H7 (cell line): ENCODE measurements at places on chromosomes 3 and 15.

GRCh38 chr3:61420136-61420759, 141.1 kb upstream of the PTPRG start:
- DNase-seq = no peak

DNA sequence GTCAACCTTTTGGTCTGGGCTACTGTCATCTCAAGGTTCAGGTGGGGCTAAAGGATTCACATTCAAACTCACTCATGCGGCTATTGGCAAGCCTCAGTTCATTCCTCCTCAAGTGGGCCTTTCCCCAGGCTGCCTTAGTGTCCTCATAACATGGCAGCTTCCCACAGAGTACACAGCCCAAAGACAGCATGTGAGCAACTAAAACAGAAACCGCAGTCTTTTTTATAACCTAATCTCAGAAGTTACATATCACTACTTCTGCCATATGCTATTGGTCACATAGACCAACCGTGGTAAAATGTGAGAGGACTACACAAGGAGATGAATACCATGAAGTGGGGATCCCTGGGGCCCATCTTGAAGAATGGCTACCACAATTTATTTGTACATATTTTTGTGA, 4.5 kb upstream of the CEP70 start:
- no peak for DNase-seq

GRCh38 chr3:99656624-99657023, 18.2 kb downstream of the COL8A1 start:
- no peak for DNase-seq

DNA sequence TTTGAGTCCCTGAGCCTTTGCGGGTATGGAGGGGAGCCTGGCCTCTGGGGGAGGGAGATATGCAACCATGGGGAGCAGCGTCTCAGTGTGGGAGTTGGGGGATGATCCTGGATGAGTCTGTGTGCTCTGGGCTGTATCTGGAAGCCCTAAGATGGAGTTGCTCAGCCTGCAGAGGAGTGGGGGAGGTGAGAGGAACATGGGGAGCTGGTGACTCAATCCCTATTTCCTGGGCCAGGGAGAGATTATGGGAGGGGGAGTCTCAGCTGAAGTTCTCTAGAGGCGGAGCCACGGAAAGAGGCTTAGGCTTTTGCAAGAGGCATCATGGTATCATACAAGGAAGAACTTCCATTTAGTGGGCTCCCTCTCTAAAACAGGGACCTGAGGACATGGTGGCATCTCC, 59.5 kb upstream of the TMEM115 start:
- DNase-seq = peak; percentile 77

DNA sequence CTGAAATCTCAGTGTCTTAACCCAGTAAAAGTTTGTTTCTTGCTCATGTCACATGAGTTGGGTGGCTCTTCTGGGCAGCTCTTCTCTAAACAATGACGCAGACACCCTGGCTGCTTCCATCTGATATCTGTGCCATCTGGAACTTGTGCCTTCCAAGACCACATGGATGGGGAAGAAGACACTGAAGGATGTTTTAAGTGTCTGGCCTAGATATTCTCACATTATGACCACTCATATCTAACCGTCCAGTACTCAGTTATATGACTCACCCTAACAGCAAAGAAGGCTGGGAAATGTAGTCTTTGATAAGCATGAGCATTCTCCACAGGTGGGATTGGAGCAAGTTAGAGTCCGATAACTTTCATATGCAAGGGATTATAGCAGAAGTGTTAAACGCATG, 66.4 kb downstream of the RYR3 start:
- DNase-seq = no peak

DNA sequence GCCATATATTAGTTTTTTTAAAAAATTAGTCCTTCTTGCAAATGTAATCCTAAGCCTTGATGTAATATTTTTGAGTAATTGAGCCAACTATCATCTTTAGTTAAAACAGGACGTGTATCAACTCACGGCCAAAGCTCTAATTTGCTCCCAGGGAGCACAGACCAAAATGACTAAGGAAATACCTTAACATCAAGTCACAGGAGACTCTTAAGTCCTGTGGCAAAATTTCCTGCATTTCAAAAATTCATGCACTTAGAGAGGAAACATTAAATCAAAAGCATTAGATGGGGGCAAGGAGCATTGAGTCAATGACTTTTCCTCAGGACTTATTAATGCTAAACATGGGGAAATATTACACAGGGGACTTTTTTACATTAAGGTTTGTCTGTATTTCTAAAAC, 276.0 kb downstream of the MFSD1 start:
- DNase-seq = no peak

- no peak for DNase-seq
Measured at GRCh38 chr15:59329570-59330350, 42.9 kb downstream of the MYO1E start.

DNA sequence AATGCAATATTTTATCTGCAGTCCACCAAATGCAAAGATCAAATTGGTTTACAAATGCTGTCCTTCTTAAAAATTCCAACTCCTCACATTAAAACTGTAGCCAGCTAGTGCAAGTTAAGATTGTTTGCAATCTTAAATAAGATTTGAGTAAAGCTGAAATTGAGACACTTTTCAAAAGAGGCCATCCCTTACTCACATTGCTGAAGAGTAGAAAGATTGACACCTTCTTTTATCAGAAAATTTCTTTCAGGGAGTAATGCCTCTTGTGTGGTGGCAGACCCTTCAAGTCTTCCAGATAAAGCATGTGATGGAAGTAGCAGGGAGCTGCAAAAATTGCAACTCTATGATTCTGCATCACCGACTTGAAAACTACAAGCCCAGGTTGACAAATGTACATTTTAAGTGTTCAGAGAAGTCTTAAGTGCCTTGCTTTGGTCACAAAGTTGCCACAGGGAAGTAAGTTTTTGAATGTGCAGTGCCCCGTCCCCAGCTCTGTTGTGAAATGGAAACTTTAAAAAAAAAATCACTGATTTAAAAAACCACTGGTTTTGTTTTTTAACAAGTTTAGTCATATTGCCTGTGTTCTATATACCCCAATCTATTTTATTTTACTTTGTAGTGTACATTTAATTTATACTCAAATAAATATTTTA, 12.6 kb downstream of the CD86 start:
- no peak for DNase-seq

DNA sequence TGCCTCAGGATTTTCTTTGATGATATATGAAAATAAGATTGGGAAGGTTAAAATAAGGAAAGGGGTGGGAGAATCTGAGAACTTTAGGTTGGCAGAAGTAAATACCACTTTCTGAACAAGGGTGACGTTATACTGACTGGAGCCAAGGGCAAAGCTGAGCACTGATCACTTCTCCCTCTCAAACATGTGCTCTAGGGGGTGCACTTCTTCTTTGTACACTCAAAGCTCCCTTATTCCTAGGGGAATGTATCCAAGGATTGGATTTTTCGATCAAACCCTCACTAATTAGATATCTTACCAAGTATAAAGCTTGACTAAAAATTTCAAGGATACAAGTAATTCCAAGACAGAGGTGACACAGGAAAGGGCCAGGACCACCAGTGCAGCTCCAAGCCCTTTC, 243.9 kb upstream of the UMPS start:
- DNase-seq = peak; percentile 36

GRCh38 chr3:163368168-163368567, 1710.1 kb downstream of the SI start:
- no peak for DNase-seq

- DNase-seq = no peak
Measured at GRCh38 chr3:118380576-118380975, 654.1 kb downstream of the IGSF11 start.

DNA sequence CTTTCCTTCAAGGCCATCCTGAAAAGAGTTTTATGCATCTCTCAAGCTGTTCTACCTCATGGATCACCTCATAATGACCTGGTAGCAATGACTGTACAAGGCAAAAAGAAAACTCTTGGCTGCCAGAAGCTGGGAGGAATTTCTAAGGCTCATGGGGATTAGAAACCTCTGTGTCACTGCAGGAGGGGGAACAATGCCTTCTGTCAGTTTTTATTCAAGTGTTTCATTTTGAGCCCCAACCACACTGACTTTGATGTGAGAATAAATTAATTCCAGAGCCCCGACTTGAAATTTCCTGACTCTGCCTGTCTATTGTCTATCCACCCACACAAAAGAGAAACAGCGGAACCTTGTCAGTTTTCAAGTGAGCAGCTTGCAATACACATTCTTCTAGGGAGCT, 58.7 kb upstream of the MRPL3 start:
- DNase-seq = no peak

DNA sequence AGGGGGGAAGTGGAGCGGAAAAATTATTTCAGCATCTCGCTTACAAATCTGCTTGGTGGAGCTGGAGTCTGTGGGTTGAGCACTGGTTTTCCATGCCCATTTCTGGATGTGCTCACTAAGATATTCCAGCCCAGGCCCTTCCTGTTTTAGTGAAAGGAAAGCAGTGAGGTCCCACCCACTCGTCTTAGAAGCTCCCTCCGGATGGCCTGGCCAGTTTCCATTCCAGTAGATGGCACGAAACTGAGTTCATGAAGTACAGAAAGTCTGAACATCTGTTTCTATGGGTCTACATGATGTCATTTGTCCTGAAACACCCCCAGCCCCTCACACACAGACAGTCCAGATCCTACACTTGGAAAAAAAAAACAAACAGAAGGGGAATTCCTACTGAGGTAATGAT, 31.9 kb upstream of the THSD4 start:
- DNase-seq = no peak

GRCh38 chr3:69012800-69013252, 658 bp downstream of the EOGT start:
- DNase-seq = peak; percentile 76

DNA sequence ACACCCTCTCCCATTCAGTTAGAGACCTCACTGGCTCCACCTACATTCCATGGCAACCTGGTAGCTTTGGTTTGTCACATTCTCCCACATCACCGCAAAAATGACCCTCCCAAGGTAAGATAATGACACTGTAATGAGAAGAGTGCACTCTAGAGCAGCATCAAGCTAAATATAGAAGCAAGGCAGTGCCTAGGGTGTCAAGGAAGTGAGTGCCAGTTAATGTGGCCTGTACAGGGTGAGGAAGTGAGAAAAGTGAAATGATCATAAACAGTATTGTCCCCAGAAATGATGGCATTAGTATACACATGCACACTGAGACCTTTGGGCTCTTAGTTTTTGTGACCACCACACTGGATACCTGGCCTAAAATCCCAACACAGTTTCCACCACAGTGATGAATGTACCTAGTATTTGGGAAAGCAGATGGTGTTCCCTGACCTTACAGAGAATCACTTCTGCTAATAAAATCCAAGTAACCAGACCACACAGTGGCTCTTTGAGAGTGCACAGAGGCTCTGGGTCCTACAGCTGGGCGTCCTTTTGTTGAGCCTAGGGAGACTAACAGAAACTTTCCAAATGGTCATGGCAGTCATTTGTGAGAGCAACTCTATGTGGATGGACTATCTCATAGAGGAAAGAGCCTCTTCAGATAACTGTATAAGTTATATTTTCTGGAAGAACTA, 106.6 kb downstream of the ARPP21 start:
- no peak for DNase-seq

GRCh38 chr15:96340598-96341512, 10.4 kb downstream of the NR2F2 start:
- DNase-seq = peak; percentile 88

GRCh38 chr3:104909198-104909597, 457.5 kb upstream of the ALCAM start:
- DNase-seq = no peak

GRCh38 chr15:45573961-45574629, 13.1 kb upstream of the BLOC1S6 start:
- peak; percentile 78 for DNase-seq

DNA sequence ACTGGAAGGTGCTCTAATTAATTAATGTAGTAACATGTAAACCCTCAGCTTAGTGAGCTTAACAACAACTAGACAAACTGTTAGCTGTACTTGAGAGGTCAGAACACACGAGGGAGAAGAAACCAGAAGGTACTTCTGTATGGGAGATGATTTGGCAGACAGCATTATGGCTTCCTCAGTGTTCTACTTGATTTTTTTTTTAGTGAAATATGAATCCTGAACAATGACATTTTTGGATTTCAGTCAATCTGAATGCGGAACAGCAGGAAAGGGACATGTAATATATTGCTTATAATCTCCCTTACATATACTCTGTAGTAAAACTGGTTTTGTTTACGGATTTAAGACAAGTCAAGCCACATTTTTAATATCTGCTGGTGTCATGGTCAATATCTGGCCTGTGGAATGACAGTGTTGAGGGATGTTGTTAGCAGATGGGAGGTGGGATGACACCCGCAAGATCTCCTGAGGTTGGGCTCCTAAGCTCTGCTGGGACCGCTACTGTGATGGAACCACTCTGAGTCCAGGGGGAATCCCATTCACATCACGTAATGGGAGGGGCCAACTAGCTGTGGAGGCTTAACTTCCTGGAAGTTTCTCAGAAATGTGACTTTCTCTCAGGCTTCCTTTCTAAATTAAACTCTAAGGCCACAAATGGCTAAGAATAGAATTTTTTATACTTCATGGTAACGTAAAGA, 18.7 kb downstream of the TNFAIP8L3 start:
- DNase-seq = no peak

DNA sequence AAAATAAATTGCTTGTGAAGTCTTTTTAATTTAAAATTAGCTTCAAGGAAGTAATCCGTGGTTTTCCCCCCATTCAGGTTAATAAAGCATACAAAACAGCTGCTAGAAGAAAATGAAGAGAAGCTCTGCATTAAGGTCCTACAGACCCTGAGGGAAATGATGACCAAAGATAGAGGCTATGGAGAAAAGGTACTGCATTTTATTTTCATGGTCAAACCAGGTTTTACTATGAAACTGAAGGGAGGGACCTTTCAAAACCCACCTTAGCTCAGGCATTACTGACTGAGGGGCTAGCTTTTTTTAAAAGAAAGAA, 218.5 kb downstream of the ITPR1 start:
- no peak for DNase-seq

DNA sequence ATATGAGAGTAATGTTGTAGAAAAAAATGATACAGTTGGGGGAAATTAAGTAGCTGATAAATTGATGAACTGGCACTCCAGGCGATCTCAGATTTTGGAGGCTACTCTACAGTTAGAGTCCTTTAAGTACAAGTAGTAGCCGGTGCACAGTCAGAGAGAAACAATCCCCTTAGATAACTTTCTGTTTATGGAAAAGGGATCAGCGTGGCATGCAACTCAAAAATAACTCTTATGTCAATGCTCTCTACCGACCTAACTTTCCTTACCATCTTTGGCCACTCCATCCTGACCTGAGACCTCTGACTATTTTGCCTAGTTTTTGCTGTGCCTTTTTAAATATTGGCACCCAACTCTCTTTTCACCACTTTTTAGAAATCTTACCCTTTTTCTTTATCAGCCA, 299.6 kb downstream of the UNC13C start:
- no peak for DNase-seq

DNA sequence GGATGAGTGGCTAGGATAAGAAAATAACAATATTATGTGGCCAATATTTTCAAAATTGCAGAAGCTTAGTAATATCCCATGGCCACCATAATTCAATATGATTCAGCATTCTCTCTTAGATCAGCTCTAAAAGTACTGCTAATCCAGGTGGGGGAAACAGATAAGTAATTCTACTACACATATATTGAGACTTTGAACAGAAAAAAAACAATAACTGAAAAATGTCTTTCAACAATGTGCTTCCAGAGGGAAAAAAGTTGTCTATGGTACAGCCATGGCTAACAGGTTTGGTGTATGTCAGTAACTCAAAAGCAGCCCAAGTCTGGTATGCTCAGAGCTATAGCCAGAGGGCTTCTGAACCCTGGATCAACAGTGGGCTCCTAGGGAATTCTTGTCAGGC, 42.4 kb upstream of the PPIB start:
- no peak for DNase-seq

GRCh38 chr3:46892285-46893145, 15.0 kb downstream of the PTH1R start:
- DNase-seq = peak; percentile 99

- DNase-seq = no peak
Measured at GRCh38 chr3:47098910-47099309, 65.0 kb downstream of the SETD2 start.
